ENCODE measurements at places on chromosomes 7 and 10.
A peak's percentile ranks its signal among the peaks of the same experiment; 100 is the strongest.

GRCh38 chr7:28207486-28208158 is 27.0 kb upstream of the JAZF1 start:
- DNase-seq, result no peak

DNA sequence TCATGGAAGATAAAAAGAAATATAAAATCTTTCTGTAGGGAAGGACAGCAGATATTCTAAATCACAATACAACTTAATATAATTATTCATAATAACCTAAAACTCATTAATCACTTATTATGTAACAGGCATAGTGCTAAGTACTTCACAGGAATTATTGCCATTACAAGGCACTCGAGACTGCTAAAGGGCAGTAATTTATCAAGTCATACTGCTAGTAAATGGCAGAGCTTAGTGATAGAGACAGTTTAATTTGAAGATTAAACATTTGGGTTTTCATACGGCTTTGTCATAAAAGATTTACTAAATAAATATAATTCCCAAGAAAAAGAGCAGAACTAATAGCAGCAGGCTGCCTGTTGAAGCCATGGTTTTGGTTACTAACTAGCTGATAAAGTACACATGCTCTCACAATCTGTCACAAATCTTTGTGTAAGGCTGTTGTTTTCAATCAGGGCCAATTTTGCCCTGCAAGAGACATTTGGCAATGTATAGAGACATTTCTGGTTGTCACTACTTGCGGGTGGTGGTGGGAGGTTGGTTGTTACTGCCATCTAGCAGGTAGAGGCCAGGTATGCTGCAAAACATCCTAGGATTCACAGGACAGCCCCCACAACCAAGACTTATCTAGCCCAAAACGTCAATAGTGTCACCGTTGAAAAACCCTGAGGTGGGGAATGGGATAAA is 233.3 kb upstream of the CACNA2D1 start:
- no peak for DNase-seq

DNA sequence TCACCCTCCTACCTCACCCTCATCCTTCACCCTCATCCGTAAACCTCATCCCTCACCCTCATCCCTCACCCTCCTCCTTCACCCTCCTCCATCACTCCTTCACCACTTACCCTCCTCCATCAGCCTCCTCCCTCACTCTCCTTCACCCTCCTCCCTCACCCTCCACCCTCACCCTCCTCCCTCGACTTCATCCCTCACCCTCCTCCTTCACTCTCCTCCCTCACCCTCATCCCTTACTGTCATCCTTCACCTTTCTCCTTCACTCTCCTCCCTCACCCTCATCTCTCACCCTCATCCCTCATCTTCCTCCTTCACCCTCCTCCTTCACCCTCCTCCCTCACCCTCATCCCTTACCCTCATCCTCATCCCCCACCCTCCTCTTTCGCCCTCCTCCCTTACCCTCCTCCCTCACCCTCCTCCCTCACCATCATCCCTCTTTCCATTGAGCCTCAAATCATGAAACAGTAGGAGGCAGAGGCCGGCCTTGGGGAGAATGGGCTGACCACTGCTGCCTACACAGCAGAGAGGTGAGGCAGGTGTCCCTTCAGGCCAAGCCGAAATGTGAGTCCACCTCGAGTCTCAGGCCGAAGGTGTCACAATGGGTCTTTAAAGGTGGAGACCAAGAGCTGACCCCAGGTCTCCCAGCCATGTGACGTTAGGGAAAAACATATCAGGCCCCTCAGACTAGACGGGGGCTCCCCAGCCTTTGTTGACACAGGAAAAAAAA is 53.0 kb downstream of the PDGFA start:
- no peak for DNase-seq

GRCh38 chr7:26461518-26461917 is 169.9 kb downstream of the SNX10 start:
- DNase-seq, result no peak

DNA sequence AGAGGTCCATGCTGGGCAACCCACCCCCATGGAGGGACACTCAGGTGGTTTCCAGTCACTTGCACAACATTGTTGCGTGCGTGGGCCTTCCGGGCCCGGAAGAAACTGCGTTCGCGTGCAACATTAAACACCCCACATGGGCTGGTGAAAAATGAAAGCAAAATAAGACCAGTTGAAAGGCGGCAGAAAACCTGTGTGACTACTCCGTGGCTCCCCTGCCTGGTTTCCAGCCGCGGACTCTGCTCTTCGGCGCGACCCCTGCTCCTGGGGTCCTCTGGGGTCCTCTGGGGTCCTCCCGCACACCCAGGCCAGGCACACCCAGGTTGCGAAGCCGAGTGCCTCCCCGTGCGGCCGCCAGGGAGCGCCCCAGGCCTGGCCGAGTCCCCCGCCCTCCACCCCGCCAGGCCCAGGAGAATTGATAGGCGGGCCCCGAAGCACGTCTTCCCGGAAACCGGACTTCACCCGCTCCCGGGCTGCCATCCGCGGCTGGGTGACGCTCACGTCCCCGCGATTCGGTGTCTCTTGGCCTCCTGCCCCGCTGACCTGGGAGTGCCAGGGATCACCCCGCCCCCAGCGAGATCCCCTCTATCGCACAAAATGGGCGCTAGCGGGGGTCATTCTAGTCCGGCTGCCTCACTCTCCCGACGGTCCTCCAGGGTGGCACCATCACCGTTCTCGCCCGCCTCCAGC is 1.9 kb upstream of the SH2D4B start:
- no peak for DNase-seq

DNA sequence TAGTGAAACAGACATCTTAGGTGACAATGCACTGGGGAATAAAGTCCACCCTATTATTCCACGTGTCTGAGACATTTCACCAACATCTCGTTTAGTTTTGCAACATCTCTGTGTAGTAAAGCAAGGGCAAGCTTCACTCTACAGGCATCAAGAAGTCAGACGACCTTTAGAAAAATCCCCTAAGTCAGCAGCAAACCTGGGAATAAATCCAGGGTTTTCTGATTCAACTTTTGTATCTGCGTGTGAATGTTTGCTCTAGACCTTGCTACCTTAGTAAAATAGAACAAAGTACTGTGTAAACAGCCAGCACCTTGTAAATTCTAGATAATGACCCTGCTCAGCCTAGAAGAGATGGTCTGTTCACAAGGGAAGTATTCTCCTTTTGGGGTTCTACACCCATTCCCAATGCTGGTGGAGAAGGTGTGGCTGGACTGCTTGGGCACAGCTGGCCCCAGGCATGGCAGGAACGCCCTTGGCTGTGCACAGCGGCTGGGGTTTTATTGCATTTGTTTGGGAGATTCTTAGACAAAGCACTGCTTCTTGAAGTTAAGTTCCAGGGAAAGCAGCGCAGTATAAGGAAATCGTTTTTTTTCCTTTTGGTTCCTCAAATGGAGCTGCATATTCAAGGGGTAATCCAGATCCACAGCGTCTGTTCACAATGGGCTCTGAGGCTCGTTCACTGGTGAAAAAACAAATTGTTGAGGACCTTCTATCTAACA is 38.3 kb upstream of the GALNTL5 start:
- DNase-seq, result no peak

GRCh38 chr7:55020466-55020871 is 1.7 kb downstream of the EGFR start:
- DNase-seq, result no peak

DNA sequence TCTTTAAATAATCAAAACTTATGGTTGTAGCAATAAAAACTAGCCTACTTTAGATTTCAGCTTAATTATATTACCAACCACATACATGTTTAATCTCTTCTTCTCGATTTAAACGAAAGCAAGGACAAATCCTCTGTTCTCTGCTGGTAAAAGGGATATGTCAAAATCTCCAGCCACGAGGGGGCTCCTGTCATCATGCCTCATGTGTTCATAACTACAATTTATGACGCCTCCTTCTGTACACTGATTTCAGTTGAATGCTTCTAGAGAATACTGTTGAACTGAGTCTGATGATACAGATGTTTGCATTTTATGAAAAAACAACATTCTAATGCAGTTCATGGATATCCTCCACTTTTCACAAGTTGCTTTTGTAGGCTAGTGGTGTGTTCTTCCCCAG is 220.0 kb upstream of the DPP6 start:
- no peak for DNase-seq

DNA sequence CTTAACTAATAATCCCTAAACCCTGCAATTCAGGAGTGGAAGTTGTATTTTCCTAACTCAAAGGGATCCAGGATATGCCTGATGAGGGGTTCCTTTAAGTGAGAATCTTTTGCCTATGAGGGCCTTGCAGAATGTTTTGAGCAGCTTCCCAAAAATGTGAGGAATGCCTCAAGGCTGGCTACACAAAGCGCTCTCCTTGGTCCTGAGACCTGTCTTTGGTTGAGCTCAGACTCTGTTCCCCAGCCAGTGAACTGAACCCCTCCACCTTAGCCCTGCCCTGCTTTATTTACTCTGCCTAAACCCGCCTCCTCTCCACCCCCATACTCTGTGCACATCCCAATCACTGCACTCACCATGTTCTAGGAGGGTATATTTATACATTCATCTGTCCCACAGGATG is 108.6 kb downstream of the NRCAM start:
- peak; percentile 13 for DNase-seq

DNA sequence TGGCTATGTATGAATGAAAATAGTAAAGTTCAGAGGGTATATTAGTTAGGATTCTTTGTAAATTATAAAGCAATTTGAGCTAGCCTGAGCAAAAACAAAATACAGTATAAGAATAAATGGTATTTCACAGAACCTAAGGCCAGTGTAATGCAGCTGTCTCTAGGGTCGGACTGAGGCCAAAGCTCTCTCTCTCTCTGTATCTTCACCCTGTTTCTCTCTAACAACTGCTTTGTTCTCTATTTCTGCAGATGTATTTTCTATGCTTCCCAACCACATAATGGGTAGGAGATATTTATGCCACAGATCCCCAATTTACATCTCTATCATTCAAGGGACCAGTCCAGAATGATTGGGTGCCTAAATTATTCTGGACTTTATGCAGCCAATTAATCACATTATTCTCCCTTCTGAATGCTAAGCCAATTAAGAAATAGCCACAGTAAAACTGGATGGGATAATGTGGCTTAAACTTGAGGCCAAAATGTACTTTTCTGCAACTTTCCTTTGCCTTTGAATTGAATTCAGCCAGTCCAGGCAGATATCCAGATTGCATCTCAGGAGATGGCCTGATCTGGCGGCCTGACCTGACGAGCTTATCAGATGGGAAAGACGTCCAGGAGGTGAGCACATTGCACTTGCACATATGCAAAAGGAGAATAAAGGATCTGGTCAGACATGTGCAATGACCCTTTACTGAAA is 24.6 kb upstream of the IMMP2L start:
- DNase-seq, result no peak

- no peak for DNase-seq
These were observed 10.4 kb upstream of the STRIP2 start for GRCh38 chr7:129423700-129424410.

DNA sequence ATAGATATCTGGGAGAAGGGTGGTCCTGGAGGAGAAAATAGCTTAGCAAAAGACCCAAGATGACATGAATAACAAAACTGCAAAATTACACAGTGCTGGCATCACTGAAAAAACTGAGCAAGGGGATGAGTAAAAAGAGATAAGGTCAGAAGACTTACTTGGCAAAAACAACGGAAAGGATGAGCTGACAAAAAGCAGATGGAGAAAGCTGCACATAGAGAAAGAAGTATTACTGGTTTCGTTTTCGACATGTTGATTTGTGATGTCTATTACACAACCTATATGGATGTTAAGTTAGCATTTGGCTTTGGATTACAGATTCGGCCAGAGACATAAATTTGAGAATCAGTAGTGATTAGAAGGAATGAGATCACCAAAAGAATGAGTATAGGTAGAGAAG is 132.1 kb downstream of the MACC1 start:
- no peak for DNase-seq

DNA sequence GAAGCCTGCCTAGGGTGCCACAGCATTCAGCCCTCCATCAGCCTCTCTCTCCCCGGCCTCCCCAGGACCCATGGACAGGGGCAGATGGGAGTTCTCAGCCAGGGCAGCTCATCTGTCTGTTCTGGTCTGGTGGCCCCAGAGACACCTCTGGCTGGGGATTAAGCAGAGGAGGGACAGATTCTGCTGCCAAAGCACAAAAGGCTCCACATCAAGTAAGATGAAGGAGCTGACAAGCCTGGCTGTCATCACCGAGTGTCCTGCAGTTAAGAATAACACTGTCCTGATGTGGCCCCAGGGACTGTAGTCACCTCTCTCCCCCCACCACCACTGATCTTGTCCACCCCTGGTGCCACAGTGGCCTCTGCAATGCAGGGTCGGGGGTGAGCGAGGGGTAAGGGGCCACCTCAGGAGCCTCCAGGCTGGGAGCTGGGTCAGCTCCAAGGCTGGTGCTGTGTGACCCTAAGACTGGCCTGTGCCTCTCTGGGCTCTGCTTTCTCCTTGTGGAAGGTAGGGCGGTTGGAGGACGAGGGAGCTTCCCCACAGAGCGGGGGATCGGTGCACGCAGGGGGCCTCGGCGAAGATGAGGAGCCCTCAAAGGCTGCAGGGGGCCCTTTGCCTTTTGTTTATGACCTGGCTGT is 18.7 kb downstream of the C10orf105 start:
- no peak for DNase-seq

DNA sequence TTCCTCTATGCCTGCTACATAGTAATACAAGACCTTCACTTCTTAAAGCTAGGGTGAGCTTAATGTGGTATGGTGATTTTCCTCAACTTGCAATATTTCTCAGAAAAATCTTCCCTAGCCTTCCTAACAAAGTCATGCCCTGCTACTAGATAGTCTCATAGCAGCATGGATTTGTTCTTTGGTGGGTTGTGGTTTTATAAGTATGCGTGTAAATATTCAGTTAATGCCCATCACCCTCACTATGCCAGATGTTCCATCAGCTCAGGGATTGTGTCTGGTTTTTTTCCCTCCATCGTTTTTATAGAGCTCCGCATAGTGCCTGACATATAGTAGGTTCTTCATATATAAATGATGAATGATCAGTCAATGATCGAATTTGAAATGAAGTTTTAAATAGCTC is 182.8 kb downstream of the CREB5 start:
- DNase-seq, result no peak

- peak; percentile 54 for DNase-seq
These were observed 9.6 kb downstream of the PSD start for GRCh38 chr10:102408728-102409603.

All from HEK293T (cell line).